ENCODE measurements at places on chromosomes 5 and 9. TPM values are rescaled to one million over a fixed set of nuclear protein-coding genes. Genes with fewer than 3 reads are reported as not detected.

GRCh38 chr5:23208959-23209431 is 298.4 kb upstream of the PRDM9 start:
- no peaks in the 10 kb centered on the region for H3K36me3 ChIP-seq
- H3K27me3 ChIP-seq = no peaks in the 10 kb centered on the region
- H3K27ac ChIP-seq = no peak overlapping the region

- no peak overlapping the region for H3K4me3 ChIP-seq
- H3K4me1 ChIP-seq = no peaks in the 10 kb centered on the region
- H3K27me3 ChIP-seq = no peaks in the 10 kb centered on the region
- H3K27ac ChIP-seq = no peak overlapping the region
- H3K36me3 ChIP-seq = no peaks in the 10 kb centered on the region
- DNase-seq = no peak
Observed at GRCh38 chr5:150497274-150497988, 10.5 kb upstream of the NDST1 start.

GRCh38 chr5:141172381-141173204 is at the start of gene PCDHB7:
Gene PCDHB7, plus strand, starts transcription at chr5:141172644. Its CDS starts 192 bp downstream, at chr5:141172836.
- peaks cover 35% of the 10 kb centered on the region for H3K27me3 ChIP-seq
- peaks cover 4% of the 10 kb centered on the region for H3K4me1 ChIP-seq
- H3K4me3 ChIP-seq = no peak within 1 kb of the TSS
- H3K36me3 ChIP-seq = peaks cover 5% of the 10 kb centered on the region

- no peaks in the 10 kb centered on the region for H3K36me3 ChIP-seq
- H3K4me1 ChIP-seq = no peaks in the 10 kb centered on the region
- H3K27me3 ChIP-seq = peaks cover 16% of the 10 kb centered on the region
- DNase-seq = no peak
Observed at GRCh38 chr5:96140084-96140483, 178.4 kb upstream of the ELL2 start.

DNA sequence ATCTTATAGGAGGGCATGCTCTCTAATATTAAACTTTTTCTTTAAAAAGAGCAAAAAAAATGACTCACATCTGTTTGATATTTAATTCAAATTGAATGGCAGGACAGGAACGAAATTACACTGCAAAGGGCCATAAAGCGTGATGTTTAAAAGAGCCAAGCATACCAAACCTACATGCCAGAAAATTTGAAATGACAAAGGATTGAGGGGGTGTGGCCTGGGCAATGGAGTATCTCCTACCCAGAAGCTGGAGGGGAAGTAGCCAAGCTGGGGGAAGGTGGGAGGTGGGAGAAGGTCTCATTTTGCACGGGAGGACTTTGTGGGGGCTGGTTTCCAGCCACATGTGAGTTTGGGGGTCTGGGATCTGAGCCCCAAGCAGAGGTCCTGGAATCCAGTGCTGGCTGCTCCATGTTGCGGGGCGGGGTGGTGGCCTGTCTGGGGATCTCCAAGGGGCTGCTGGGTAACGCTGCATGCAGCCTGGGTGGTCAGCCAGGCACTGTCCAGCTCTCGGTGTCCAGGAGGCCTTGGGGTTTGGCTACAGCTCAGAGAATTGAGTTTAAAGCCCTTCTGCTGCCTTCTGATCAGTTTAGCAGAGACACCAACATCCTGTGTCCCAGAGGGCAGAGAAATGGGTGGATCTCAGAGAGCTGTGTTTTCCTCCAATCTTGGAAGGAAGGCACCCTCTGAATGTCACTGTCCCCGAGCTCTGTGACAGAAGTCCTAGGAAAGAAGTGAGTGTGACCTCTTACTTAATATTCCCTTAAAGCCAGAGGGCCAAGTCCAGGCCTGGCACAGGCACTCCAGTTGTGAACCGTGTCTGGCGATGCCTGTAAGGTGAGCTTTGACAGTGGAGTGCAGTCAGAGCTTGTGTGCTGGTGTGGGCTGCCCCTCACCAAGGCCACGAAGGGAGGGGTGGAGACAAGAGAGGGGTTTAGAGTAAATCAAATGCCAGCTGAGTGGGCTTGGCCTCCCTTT is 7.6 kb downstream of the DCANP1 start:
- no peak overlapping the region for H3K4me3 ChIP-seq
- H3K27me3 ChIP-seq = peaks cover 8% of the 10 kb centered on the region
- no peak for DNase-seq
- no peaks in the 10 kb centered on the region for H3K36me3 ChIP-seq
- no peak overlapping the region for H3K27ac ChIP-seq

GRCh38 chr5:63085561-63085960 is 506.9 kb downstream of the LRRC70 start:
- no peaks in the 10 kb centered on the region for H3K36me3 ChIP-seq
- H3K4me1 ChIP-seq = no peaks in the 10 kb centered on the region
- DNase-seq = no peak
- H3K27me3 ChIP-seq = no peaks in the 10 kb centered on the region
- no peak overlapping the region for H3K27ac ChIP-seq

DNA sequence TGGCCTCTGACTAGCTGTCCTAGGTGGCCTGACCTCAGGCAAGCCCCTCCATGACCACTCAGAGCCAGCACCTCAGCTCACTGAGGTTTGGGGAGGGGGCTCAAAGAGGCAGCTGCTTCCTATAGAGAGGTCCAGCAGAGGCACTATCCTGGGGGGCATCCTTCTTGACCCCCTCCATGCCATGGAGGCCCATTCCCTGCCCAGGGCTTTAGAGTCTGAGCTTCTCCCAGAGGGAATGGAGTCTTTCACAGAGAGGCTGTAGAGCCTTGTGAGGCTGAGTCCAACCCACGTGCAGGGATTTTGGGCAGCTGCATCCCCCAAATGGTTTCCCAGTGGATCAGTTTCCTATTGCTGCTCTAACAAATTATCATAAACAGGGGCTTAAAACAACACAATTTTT is 16.9 kb downstream of the IRF1 start:
- no peaks in the 10 kb centered on the region for H3K27me3 ChIP-seq
- peak overlapping the region; percentile 78 for H3K27ac ChIP-seq
- H3K4me3 ChIP-seq = no peak overlapping the region
- peaks cover 2% of the 10 kb centered on the region for H3K36me3 ChIP-seq
- H3K4me1 ChIP-seq = peaks cover 75% of the 10 kb centered on the region
- peak; percentile 7 for DNase-seq

- no peak overlapping the region for H3K27ac ChIP-seq
- H3K27me3 ChIP-seq = no peaks in the 10 kb centered on the region
- no peaks in the 10 kb centered on the region for H3K36me3 ChIP-seq
- no peaks in the 10 kb centered on the region for H3K4me1 ChIP-seq
Observed at GRCh38 chr9:123517512-123517911, 161.5 kb downstream of the CRB2 start.

- peaks cover 12% of the 10 kb centered on the region for H3K36me3 ChIP-seq
- H3K27ac ChIP-seq = no peak overlapping the region
- no peak for DNase-seq
- peaks cover 71% of the 10 kb centered on the region for H3K4me1 ChIP-seq
- H3K4me3 ChIP-seq = no peak overlapping the region
Observed at GRCh38 chr9:85727500-85727899, 14.3 kb downstream of the AGTPBP1 start.

GRCh38 chr9:18795947-18796671 is 236.9 kb downstream of the SAXO1 start:
- H3K27me3 ChIP-seq = peaks cover 4% of the 10 kb centered on the region
- DNase-seq = no peak
- H3K36me3 ChIP-seq = no peaks in the 10 kb centered on the region
- H3K4me1 ChIP-seq = no peaks in the 10 kb centered on the region
- H3K4me3 ChIP-seq = no peak overlapping the region
- no peak overlapping the region for H3K27ac ChIP-seq

GRCh38 chr5:1431896-1432295 is 13.3 kb downstream of the SLC6A3 start:
- H3K36me3 ChIP-seq = peaks cover 5% of the 10 kb centered on the region
- H3K4me1 ChIP-seq = no peaks in the 10 kb centered on the region
- DNase-seq = no peak
- no peak overlapping the region for H3K27ac ChIP-seq
- H3K4me3 ChIP-seq = no peak overlapping the region

GRCh38 chr5:155402927-155403640 is 389.5 kb downstream of the KIF4B start:
- no peak overlapping the region for H3K27ac ChIP-seq
- H3K4me1 ChIP-seq = no peaks in the 10 kb centered on the region
- H3K36me3 ChIP-seq = no peaks in the 10 kb centered on the region
- DNase-seq = no peak

DNA sequence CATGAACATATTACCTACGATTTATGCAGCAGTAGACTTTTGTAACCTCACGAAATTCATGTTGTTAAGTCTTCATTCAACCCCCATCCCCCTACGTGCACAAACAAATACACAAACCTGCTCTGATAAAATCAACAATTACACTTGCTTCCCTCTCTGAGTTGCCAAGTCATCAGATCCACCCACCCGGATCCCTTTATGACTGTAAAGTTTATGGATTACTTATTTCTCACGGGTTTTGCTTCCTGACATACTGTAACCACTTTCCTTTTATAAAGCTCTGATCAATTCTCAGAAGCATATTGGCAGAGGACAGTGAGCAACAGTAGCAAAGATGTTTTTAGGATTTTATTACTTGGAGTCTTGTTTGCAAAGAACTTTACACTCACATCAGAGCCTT is 70.5 kb downstream of the MLLT3 start:
- H3K4me3 ChIP-seq = no peak overlapping the region
- DNase-seq = peak; percentile 55
- peaks cover 60% of the 10 kb centered on the region for H3K4me1 ChIP-seq
- no peak overlapping the region for H3K27ac ChIP-seq
- H3K36me3 ChIP-seq = peaks cover 6% of the 10 kb centered on the region

- H3K27ac ChIP-seq = no peak overlapping the region
- no peaks in the 10 kb centered on the region for H3K36me3 ChIP-seq
- H3K27me3 ChIP-seq = no peaks in the 10 kb centered on the region
- H3K4me1 ChIP-seq = peaks cover 11% of the 10 kb centered on the region
Observed at GRCh38 chr5:69084195-69084594, 9.6 kb upstream of the SLC30A5 start.

DNA sequence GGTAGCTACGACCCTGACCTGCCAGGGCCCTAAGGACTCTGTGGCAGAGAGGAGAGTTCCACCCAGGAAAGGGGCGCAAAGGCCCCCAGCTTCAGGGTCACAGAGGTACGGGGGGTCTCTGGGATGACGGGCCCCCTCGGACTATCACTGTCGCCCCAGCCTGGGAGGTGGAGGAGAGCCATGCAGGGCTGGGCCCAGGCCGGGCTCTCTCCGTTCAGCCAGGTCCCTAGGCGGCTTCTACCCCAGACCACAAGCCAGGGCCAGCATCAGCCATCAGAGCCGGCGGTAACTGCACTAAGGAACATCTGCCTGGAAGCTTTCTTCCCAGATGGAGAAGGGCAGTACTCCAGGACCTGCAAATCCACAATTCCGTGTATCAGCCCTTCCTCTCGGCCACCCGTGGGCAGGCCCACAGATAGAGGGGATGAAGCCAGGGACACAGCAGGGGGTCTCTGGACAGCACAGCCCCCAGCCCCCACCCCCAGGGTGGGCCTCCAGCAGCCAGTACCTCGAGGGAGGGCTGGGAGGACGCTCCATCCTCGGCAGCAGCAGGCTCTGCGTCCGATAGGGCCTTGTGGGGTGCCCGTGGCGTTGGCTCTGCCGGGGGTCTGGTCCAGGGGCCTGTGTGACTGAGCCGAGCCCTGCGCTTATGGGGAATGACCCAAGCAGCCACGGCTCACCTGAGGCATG is 38.4 kb downstream of the NACC2 start:
- H3K4me3 ChIP-seq = no peak overlapping the region
- peaks cover 8% of the 10 kb centered on the region for H3K27me3 ChIP-seq
- no peak overlapping the region for H3K27ac ChIP-seq
- DNase-seq = no peak

DNA sequence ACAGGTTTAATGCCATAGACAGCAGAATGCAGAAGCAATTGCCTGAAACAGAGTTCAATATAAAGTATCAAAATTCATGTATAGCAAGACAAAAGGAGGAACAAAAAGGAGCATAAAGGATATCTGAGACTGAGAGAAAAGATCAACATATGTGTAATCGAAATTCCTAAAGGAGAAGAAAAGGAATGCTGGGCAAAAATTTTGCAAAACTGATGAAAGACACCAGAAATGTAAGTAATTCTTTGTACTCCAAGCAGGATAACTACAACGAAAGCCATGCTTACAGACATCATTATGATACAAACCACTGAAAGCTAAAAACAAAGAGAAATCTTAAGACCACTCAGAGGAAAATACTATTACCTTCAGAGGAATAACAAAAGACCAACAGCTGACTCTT is 72.8 kb upstream of the MTAP start:
- H3K27me3 ChIP-seq = peaks cover 7% of the 10 kb centered on the region
- no peaks in the 10 kb centered on the region for H3K36me3 ChIP-seq
- no peaks in the 10 kb centered on the region for H3K4me1 ChIP-seq
- H3K4me3 ChIP-seq = no peak overlapping the region
- H3K27ac ChIP-seq = no peak overlapping the region
- no peak for DNase-seq

DNA sequence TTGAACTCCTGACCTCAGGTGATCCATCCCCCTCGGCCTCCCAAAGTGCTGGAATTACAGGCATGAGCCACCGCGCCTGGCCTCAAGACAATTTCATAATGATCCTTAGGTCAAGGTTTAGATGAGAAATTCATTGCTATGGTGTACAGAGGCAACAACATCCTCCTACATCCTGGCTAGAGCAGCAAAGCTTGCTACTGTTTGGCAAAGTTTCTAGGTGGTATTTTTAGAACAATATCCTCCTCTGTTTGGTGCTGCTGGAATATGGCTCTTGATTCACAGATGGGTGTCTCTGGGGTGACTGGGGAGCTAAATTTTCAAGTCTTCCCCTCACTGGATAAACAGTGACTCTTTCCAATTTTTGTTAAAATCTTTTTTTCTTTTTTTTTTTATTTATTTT is 30.6 kb downstream of the CRHBP start:
- H3K4me1 ChIP-seq = no peaks in the 10 kb centered on the region
- no peak overlapping the region for H3K27ac ChIP-seq
- no peak overlapping the region for H3K4me3 ChIP-seq
- H3K27me3 ChIP-seq = no peaks in the 10 kb centered on the region
- no peak for DNase-seq
- H3K36me3 ChIP-seq = no peaks in the 10 kb centered on the region

- H3K4me1 ChIP-seq = no peaks in the 10 kb centered on the region
- peaks cover 3% of the 10 kb centered on the region for H3K27me3 ChIP-seq
- no peak overlapping the region for H3K4me3 ChIP-seq
Observed at GRCh38 chr9:35349287-35349990, 140.5 kb upstream of the RUSC2 start.

GRCh38 chr5:170651604-170652277 is 131.8 kb upstream of the GABRP start:
- DNase-seq = no peak
- H3K27ac ChIP-seq = no peak overlapping the region
- no peaks in the 10 kb centered on the region for H3K36me3 ChIP-seq
- no peaks in the 10 kb centered on the region for H3K4me1 ChIP-seq
- no peak overlapping the region for H3K4me3 ChIP-seq

GRCh38 chr5:54109626-54110330 is 200.6 kb downstream of the ARL15 start:
- H3K36me3 ChIP-seq = peaks cover 9% of the 10 kb centered on the region
- no peak overlapping the region for H3K27ac ChIP-seq
- H3K27me3 ChIP-seq = no peaks in the 10 kb centered on the region

GRCh38 chr5:163867324-163867723 is 361.9 kb downstream of the MAT2B start:
- no peaks in the 10 kb centered on the region for H3K27me3 ChIP-seq
- no peaks in the 10 kb centered on the region for H3K4me1 ChIP-seq
- H3K4me3 ChIP-seq = no peak overlapping the region
- no peaks in the 10 kb centered on the region for H3K36me3 ChIP-seq

HSDL2 gene
- total RNA-seq = 24.5 TPM

DNAJA1 gene
- 143 TPM for total RNA-seq

OLFM1 gene
- total RNA-seq = not detected

CCDC192 gene
- total RNA-seq = not detected

SAXO1 gene
- not detected for total RNA-seq

GPX3 gene
- not detected for total RNA-seq

EQTN gene
- total RNA-seq = not detected

CATSPER3 gene
- 0.32 TPM for total RNA-seq

GFM2 gene
- total RNA-seq = 30.1 TPM
